Germinal center (tissue), 1 donor: ENCODE measurements at places on chromosomes 1 and 21.

- DNase-seq = no peak
Measured at GRCh38 chr1:21932127-21932526, 5.0 kb downstream of the HSPG2 start.

- DNase-seq = no peak
Measured at GRCh38 chr1:93699049-93699384, 17.4 kb upstream of the BCAR3 start.

GRCh38 chr1:239987103-239987745 is 104.5 kb upstream of the FMN2 start:
- no peak for DNase-seq

DNA sequence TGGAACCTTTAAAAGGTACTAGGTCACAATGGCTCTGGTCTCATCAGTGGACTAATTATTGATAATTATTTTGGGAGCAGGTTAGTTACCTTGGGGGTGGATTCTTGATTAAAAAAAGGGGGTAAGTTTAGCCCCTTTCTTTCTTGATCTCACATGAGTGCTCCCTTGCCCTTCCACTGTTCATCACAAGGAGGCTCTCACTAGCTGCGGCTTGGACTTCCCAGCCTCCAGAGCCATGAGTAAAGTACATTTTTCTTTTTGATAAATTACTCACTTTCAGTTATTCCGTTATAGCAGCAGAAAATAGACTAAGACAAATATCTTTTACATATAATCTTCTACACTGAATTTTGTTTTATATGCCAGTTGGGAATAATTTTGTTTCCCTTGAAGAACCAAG is 254.8 kb upstream of the DEPDC1 start:
- DNase-seq = no peak

DNA sequence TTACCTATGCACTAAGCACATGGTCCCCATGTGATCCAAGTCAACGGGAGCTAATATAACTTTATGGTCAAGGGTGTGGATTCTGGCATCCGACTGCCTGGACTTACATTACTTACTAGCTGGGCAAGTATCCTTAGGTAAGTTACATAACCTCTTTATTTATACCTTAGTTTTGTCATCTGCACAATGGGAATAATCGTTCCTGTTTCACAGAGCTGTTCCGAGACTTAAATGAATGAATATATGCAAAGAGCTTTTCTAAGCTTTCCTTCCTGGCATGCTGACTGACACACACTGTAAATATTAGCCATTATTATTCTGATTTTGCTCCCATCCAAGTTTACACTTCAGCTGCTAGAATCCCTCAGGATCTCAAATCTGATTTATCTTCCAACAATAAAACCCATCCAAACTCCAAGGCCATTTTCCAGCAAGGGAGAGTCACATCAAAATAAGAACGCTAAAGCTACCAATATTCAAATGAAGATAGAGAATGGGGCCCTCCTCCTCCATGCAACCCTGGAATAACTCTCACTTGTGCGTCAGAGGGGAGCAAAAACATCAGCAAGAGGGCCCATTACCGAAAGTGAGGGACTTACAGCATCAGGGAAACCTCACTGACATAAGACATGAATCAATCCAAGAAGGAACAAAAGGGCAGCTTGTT is 115.6 kb upstream of the KAZN start:
- DNase-seq = no peak

- no peak for DNase-seq
Measured at GRCh38 chr1:156912310-156912709, 8.1 kb upstream of the LRRC71 start.

DNA sequence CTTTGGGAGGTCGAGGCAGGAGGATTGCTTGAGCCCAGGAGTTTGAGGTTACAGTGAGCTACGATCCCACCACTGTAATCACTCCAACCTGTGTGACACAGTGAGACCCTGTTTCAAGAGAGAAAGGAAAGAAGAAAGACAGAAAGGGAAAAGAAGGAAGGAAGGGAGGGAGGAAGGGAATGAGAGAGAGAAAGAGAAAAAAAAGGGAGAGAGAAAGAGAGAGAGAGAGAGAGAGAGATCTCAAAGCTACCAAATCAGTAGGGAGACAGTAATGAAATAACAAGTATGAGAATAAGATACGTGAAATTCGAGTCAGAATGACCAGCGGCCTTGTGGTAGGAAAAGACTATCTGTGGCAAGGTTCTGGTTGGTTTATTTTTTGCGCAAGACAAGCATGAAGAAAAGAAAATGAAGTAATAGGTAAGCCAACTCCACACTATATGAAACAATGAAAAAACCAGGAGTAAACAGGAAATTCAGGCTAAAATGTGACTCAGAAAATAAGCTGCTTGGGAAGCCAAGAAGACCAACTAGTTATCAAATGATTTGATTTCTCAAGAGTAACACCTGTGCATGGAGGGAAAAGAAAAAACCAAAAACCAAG is 8.9 kb downstream of the MTF1 start:
- no peak for DNase-seq

DNA sequence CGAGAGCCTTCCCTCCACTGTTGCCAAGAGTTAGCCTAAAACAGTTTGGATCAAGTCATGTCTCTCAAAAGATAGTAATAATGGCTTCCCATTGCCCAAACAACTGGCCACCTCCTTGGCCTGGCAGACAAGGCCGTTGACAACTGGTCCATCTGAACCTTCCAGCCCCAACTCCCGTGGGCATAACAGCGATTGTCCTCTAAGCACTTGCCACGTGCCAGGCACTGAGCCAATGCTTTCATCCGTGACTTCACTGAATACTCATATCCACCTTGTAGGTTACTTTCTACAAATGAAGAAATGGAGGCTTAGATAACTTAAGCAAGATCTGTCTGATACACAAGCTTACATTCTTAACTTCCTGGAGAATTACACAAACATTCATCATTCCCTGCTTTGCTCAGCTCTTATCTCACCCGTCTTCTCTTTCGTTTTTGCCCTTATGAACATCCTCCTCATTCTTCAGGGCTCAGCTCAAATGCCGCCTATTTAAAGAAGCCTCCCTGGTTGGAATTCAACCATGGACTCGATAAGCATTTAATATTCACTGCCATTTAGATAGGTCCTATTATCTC is 106.4 kb downstream of the KCND3 start:
- no peak for DNase-seq

- DNase-seq = no peak
Measured at GRCh38 chr1:70495370-70495769, 84.3 kb downstream of the CTH start.
